ENCODE measurements at places on chromosomes 6 and 20. TPM values are rescaled to one million over a fixed set of nuclear protein-coding genes. Genes with fewer than 3 reads are reported as not detected.

The CLIC5 gene
- total RNA-seq: 7.0 TPM

The DAAM2 gene
- 138 TPM for total RNA-seq

The GTSF1L gene
- total RNA-seq: not detected

The TGM3 gene
- 0.18 TPM for total RNA-seq

The BTBD3 gene
- 72.4 TPM for total RNA-seq

The TUBB2B gene
- 234 TPM for total RNA-seq

The UNC5CL gene
- 2.2 TPM for total RNA-seq

The GJA10 gene
- not detected for total RNA-seq

- DNase-seq: no peak
Observed at GRCh38 chr6:31819871-31820299, 4.5 kb downstream of the HSPA1A start.

GRCh38 chr20:53210931-53211330 is 238.8 kb downstream of the TSHZ2 start:
- DNase-seq: no peak

DNA sequence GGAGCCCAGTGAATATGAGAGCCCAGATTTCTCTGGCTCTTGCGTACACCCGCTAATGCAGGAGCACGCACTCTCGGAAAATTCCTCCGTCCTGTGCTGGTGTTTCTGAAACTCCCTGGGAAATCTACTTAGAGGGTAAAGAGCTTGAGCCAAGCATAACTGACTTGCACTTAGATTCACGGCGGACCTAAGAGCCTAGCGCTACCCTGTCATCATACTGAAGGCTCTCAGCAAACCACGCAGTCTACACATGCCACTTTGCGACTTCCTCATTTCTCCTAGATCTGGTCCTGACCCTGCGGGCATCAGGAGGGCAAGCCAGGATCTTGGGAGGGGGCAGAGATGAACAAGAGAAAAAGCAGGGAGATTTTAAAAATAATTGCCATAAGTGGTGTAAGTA is 324.7 kb downstream of the CD83 start:
- DNase-seq: no peak

- no peak for DNase-seq
Observed at GRCh38 chr6:136840276-136841001, 18.0 kb downstream of the PEX7 start.

- no peak for DNase-seq
Observed at GRCh38 chr20:25369971-25370370, 20.7 kb downstream of the ABHD12 start.

GRCh38 chr20:63703976-63704748 is 3.6 kb downstream of the ARFRP1 start:
- DNase-seq: no peak

DNA sequence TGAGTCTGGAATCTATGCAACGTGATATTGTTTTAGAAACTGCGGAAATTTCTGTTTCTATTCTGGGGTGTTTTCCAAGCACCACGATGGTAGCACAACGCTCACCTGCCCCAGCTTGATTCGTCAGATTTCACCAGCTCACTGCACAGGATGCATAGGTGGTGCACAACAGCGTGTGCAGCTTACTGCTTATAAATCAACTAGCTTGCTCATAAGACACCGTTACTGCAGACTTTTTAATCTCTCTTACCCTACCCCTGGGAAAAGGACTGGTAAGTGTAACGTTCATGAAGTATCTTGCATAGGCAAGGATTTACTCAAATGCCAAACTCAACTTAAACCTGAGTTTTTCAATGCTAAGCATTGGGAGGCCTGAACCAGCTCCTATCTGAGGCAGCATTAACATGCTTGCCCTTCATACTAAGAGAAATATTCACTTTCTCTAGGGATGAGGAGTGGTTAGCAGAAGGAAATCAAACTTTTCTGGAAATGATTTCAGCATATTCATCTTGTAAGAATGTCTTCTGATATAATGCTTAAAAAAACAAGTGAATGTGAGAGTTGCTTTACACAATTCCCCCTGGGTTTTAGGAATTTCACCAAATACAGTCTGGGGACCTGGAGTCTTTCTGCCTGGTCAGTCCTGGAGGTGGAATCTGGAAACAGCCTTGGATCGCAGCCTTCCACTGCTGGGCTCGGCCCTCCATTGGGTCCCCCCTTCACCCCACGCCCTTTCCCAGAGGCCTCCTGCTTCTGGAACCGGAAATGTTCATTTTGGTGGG is 100.6 kb downstream of the DACT2 start:
- no peak for DNase-seq

DNA sequence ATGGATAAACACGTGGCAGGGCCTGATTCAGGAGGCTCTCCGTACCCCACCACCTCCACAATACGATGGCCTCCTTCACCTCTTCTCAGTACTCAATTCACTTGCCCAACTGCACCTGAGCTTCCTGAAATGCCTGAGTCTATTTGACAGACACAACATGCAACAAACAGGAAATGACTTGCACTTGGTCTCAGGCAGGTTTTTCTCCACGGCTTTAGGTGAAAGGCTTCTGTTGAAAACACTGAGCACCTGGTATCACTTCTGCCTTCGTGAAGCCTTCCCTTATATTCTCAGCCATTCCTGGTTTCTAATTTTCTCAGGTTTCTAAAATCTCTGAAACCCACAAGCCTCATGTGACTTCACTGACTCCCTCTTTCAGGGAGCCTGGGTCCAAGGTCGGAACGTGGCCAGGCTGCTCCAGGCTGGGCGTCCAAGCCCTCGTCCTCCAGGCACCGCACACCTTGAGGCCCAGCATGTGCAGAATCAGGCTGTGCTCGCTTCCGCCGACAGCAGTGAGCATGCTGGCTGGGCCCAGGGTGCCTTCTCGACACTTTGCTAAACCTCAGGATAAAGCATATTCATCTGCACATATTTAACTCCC is 34.7 kb downstream of the TAF4 start:
- DNase-seq: no peak

DNA sequence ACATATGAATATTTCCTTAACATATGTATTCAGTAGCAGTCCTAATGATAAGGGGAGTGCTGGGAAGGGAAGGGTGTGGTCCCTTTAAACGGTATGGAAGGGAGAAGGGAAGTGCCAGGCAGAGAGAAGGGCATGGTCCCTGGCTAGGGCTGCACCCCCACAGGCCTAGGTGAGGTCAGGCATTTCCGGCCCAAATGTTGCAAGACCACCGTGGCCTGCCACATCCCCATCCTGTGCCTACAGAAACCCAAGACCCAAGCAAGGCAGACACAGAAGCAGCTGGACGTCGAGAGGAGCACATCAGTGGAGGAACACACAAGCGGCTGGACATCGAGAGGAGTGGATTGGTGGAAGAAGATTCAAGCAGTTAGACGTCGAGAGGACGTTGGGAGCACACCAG is 5.9 kb downstream of the RRAGD start:
- no peak for DNase-seq

GRCh38 chr6:12955956-12956355 is 239.4 kb downstream of the PHACTR1 start:
- no peak for DNase-seq

DNA sequence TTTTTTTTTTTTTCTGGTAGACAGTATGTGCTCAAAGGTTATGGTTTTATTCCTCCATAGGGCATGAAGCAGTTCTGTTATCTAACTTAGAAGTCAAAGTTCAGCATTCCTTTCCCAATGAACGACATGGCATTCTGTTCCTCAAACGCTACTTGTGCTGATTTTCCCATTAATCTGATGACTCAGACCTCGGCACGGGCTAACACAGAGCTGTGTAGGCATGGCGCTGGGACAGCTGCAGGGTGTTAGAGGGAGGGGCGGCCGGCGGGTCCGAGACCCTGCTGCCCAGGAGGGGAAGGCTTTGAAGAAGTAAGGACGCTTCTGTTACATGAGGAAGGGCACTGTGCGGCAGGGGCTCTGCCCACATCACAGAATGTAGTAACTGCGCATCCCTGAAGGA is 93.6 kb upstream of the AGPAT4 start:
- DNase-seq: no peak

DNA sequence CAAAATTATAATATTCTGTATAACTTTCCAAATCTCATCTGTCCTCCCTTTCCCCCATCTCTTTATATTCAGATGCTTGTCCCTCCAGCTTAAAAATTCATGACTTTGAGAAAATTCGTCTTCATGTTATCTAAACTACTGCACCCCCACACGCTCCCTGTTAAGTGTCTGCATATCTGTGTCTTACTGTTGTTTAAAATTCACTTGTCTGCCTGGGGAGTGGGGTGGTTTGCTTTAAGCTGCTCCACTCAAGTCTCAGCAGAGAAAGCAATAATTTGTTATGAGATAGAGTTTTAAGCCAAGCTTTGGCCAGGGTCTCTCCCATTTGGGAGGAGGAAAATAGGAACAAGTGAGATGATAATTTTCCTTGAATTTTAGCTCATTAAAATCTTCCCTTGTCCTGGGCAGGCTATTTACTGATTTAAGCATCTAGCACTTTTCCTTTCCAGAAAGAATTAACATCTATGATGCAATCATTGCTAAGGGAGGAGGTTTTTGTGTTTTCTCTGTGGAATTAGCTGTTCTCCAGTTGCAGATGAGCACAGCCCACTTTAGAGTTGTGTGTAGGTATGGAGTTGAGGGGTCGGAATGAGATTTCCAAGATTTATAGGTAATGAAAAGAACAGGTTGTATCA is 36.8 kb downstream of the MTHFD1L start:
- DNase-seq: no peak

- DNase-seq: no peak
Observed at GRCh38 chr6:137181891-137182653, 8.6 kb upstream of the IL22RA2 start.

- DNase-seq: no peak
Observed at GRCh38 chr6:135025775-135026174, 28.8 kb downstream of the HBS1L start.

GRCh38 chr6:37536491-37537190 is 36.9 kb upstream of the CCDC167 start:
- no peak for DNase-seq
